ENCODE measurements at places on chromosomes 12 and 14.

DNA sequence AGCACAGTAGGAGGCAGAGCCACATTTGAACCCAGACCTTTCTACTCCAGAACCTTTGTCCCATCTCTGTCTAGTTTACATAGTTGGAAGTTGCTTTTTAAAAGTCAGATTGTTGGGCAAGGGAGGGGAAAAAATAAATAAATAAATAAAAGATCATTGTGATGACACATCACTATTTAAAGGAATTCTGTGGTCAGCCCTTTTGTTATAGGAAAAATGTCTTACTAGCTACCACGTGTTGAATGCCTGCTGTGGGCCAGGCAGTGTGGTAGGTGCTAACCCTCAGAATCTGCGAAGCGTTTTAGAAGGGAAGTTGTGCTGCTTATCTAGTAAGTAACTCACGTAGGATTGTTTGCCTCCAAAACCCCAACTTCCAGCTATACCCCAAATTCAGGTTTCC, 62.3 kb downstream of the BHLHE41 start:
- DNase-seq: no peak

DNA sequence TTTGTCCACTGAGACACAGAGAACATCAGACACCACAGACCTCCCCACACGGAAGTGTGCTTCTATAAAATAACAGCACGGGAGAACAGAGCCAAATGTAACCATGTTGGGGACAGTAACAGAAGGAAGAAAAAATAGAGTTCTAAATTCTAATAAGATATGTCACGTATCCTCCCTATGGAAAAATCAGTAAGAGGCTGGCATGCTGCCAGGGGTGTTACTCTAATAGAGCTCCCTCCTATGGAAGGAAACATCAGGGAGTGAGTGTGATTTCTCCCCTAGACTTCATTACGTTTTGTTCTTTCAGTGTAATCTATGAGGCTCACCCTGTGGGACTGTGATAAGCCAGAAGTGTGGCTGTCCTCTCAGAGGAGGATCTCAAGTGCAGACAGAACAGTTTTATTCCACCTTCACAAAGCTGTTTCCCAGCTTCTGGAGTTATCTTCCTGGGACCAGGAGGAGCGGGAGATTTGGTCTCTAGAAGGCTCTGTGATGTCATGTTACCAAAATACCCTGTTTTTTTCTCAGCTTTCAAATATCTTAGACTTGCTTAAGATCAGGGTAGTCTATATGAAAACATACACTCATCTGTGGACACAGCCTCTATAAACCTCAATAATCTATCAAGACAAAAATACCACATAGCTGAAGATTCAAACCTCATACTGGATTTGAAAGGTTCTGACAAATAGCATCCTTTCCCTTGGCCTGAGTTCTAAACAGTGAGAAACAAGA, 69.3 kb downstream of the ZFC3H1 start:
- DNase-seq: no peak

DNA sequence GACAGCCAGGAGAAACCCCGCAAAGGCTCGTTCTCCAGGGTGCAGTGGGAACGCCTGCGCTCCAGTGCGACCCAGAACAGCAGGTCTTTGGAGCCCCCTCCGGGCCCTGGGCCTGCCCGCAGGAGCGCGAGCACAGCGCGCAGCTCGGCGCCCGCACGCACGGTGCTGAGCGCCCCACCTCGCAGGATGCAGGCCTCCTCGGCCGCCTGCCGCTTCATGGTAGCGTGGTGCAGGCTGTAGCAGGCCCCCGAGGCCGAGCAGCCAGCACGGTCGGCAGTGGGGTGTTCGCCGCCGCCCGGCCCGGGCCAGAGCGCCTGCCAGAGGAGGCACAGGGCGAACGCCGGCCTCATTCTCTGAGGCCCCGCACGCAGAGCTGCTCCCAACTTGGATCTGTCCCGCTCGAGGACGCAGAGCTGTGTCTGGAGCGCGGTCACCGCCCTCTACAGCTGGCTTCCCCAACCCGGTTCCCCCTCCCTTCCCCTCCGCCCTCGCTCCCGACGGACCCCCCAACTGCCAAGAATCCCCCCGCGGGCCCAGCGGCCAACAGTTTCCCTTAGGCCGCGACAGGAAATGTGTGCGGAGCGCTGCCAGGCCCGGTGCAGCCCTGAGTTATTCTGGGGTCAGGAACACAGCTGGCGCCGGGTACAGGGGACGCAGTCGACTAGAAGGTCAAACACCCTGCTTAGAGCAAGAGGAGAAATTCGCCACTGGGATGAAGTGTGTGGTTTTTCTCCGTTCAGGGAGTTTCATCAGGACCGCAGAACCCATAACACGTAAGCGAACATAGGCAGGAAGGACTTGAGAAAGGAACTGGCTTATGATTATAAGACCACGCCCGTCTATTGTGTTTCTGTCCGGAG, at the start of gene CLEC14A:
Gene CLEC14A, minus strand, starts transcription at position 421 of the 860 bp plus-strand sequence. Its CDS starts 71 bp downstream, at position 350.
- DNase-seq: no peak

GRCh38 chr12:66449531-66449930, 147.2 kb downstream of the HELB start:
- DNase-seq: no peak

DNA sequence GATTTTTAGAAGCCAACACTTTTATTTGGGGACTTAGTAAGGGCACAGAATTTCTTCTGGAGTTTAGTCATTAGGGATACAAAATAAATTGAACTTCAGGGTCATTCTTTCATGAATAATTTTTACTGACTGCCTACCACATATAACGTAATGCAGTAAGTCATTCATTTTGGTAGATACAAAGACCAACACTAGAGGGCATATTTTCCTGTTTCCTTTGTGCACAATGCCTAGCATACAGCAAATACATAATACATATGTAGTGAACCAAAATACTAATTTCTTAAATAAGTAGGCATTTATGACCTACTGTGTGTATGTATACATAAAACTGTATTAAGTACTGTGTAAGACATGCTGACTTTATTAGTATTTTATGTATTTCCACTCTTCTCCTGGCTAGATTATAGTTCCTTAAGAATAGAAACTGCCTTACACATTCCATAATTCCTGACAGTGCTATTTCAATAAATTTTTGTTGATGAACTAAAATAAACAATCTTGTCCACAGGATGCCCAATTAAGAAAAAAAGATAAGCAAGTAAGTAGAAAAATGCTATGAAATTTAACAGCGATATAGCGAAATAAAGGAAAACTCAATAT, 47.9 kb downstream of the PPP1R12A start:
- DNase-seq: peak; percentile 5

DNA sequence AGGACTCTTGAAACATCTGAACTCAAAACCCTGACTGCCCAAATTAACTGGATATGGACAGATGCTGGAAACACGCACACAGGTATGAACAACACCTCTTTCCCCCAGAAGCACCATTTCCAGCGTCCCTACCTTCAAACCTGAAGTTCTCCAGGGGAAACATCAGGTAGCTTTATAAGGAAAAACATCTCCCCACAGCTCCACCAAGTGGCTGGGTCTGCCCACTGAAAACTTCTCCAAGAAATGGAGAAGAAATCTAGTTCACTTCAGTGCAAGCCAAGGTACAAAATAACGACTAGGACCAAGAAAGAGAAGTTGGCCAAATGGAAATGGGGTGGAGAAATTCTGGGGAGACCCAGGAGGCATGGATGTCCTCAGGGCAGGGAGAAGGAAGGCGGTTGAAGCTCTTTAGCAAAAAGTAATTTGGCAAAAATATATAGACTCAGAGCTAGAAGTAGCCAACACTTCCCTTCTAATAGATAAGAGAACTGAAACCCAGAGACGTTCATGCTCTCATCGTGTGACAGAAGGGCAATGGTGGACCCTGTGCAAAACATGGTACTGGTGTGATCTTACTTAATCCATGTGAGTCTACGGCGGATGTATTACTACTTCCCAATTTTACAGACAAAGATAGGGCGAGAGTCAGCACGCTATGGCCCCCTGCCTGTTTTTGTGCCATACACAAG, 10.5 kb upstream of the NUAK1 start:
- DNase-seq: no peak

- DNase-seq: no peak
These were observed 62.0 kb downstream of the DYRK2 start for GRCh38 chr12:67710582-67710981.

DNA sequence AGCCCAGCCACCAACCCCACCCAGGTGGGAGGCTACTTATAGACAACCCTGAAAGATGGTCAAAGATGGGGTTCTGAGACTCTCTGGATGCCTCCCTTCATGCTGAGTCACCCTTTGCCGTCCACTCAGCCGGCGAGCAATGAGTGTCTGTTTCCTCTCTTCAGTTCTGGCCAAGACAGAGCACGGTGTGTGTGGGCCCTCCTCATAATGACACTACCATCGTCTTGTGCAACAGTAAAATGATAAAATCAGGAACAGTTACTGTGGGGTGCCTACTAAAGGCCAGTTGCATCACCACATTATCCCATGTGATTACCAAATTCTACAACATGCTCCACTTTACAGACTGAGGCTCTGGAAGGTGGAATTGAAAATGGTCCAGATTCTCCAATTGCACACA, 7.0 kb upstream of the BDKRB1 start:
- no peak for DNase-seq

GRCh38 chr14:103312006-103312635, 21.9 kb upstream of the EIF5 start:
- DNase-seq: no peak

DNA sequence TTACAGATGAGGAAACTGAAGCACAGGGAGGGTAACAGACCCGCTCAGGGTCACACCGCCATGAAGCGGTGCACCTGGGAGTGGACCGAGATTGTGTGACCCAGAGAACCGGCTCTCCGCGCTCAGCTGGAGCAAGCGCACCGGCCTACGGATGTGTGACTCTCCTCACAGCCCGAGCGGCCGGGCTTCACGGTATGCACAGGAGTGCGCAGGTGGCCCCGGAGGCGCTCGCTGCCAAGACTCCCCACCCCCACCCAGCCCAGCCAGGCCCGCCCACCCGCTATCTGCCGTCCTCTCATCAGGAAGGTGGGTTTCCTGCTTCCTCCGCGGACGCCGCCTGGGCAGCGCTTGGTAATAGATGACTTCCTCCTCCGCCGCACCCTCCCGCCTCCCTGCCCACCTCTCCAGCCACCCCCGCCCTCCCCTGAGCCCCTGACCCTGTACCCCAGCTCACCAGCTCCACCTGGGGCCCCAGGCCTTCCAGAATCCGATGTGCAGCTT, 110.7 kb downstream of the NCOR2 start:
- DNase-seq: no peak

- DNase-seq: no peak
These were observed 54.0 kb upstream of the OAS1 start for GRCh38 chr12:112852810-112853209.

DNA sequence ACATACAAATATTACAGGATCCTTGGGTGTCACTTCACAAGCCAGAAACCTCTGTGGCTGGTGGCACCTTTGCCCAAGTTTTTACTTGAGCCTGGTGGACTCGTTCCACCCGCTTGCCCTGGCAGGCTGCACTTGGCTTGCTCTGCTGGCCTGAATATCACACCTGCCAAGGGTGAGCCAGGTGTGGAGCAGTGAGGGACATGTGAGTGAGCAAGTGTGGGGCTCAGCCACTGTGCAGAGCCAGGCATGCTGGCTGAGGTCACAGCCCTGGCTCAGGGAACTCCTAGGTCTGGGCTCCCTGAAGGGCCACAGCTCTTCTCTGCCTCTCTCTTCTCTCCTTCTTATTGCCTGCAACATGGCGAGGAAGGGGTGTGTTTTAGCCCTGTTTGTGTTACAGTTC, 82.0 kb downstream of the SLC16A7 start:
- no peak for DNase-seq

DNA sequence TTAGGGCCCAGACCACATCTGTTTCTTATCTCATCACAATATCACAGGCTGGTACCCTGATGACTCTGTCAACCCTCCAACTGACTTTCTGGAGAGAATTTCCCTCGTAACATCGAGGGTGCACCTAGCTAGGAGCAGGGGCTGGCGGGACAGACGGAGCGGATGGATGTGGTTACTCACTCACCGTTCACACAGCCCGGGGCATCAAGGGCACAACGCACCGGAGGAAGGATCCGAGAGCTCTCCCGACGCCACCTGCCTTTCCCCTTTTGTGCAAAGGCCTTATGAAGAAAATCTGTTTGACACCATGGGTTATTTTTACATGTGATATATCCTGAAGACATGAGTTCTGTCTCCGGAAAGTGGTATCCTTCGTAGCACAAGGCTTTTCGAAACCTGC, 31.4 kb downstream of the SLC15A4 start:
- no peak for DNase-seq

DNA sequence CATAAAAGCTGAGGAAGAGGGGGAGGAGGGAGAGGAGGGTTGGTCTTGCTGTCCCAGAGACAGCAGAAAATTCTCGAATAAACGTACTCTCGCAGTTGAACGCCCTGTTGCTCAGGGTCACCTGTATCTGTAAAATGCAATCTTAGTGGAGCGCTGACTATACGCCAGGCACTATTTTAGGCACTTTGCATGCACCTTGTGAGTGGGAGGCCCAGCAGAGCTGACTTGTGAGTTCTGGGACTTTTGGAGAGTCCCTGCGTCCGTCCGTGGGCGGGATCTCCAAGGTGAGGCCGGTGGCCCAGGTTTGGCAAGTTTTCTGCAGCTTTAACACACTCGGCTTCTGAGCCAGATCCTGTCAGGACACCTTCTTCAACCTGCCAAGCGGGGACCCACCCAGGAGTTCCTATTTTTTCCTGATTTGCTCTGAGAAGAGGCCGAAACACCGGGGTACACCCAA, 32.5 kb upstream of the PLEKHG6 start:
- DNase-seq: no peak

- no peak for DNase-seq
These were observed 84.7 kb downstream of the GALNT4 start for GRCh38 chr12:89439941-89440340.

- no peak for DNase-seq
These were observed 37.0 kb downstream of the FIGNL2 start for GRCh38 chr12:51811203-51812202.

- DNase-seq: no peak
These were observed at the start of gene TPH2 for GRCh38 chr12:71938728-71939385. TSS of gene TPH2 (plus strand) at chr12:71938845. CDS start at chr12:71938987, 142 bp downstream.

GRCh38 chr12:19171731-19172130, 42.2 kb downstream of the PLEKHA5 start:
- no peak for DNase-seq

DNA sequence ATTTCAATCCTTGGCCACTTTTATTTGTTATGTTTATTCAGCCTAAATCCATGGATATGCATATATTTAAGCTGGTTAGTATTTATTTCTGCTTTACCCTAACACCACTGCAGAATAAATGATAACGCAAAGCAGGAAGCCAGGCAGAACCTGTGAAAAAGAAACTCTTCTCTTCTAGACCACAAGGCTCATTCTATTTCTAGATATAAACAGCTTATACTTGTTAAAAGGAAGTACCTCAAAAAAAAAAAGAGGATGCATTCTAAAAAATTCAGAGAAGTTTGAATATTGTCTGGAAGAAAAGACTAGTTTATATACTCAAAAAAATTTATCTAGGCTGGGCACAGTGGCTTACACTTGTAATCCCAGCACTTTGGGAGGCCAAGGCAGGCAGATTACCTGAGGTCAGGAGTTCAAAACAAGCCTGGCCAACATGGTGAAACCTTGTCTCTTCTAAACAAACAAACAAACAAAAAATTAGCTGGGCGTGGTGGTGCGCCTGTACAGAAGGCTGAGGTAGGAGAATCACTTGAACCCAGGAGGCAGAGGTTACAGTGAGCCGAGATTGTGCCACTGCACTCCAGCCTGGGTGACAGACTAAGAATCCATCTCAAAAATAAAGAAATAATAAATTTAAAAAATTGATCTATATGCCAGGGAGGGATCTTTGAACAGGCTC, 55.8 kb downstream of the GALNT4 start:
- no peak for DNase-seq

GRCh38 chr14:103581954-103582703, 19.4 kb downstream of the COA8 start:
- DNase-seq: no peak

- DNase-seq: no peak
These were observed 456.9 kb upstream of the TMEM132C start for GRCh38 chr12:127810041-127810440.

GRCh38 chr12:43214166-43214565, 337.8 kb downstream of the ADAMTS20 start:
- no peak for DNase-seq
